ENCODE measurements at places on chromosomes 2 and 18.

DNA sequence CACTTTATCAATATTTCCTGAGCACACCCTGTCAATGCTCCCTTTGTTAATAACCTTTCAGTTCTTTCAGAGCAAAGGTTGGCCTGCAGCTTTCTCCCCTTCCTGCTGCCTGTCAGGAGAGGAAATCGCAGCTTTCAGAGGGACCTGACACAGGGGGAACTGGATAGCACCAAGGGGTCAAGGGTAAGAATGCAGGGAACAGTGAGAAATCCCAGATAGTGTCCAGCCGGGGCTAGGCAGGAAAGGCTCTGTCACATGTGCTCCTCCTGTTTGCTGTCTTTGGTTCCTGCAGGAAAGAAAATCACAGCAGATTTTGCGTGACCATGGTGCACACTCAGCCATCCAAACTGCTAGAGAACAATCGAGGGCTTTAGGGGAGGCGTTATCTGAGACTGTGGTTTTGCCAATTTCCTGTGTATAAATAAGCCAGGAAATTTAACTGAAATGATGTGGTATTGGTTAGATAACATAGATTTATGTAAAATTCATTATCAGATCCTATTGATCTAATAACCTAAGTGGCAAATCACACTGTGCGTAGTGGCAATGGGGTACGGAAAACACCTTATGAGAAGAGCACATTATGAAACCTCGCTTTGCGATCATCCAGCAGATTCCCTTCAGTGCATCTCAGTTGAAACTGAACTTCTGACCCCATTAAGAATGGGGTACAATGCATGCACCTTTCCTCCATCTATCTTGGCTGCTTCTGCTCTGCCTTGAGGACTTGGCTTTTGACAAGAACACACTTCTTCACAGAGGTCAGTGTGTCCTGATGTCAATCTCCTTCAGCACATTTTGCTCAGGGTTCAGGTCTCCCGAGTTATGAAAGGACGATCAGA lies 178.0 kb downstream of the ICOS start:
- no peak for DNase-seq

GRCh38 chr2:234669621-234670020 lies 172.7 kb upstream of the ARL4C start:
- DNase-seq = no peak

- no peak for DNase-seq
Observed at GRCh38 chr2:134288814-134289213, 34.9 kb downstream of the MGAT5 start.

DNA sequence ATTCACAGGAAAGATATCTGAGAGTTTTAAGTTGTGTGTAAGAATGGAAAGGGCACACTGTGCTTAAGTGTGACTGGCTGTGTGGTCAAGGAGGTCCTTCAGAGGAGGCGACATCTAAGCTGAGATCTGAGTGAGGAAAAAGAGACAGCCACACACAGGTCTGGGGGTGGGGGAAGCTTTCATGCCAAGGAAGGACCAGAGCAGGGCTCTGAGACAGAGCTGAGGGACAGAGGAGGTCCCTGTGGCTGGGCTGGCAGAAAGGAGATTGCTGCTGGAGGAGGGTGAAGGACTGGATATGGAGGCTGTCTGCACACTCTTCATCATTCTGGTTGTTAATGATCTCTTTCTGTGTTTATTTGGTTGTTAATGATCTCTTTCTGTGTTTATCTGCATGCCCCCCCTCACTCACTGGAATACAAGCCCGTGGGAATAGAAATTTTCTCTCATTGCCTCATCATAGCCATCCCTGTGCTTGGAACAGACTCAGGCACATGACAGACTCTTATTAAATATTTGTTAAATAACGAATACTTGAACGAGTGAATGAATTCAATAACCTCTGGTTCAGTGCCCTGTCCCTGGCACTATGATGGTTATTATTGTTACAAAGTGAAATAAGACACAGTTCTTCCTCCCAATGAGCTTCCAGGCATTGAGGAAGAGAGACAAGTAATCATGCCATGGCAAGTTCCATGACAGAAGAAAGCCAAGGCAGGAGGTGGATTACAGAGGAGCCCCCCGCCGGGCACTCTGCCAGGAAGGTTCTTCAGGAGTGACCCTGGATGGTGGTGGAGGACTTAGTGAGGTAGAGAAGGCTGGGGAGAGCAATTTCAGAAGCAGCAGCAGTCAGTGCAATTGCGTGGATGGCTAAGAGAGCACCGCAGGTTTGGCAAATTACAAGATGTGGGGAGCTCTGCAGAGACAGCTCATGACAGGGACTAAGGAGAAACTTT lies 399.4 kb upstream of the HS6ST1 start:
- DNase-seq = no peak

- DNase-seq = no peak
Observed at GRCh38 chr2:235560345-235560744, 66.5 kb downstream of the AGAP1 start.

- DNase-seq = no peak
Observed at GRCh38 chr18:45838302-45839070, 13.0 kb downstream of the SIGLEC15 start.

GRCh38 chr2:147763861-147764260 lies 81.0 kb upstream of the ACVR2A start:
- no peak for DNase-seq

DNA sequence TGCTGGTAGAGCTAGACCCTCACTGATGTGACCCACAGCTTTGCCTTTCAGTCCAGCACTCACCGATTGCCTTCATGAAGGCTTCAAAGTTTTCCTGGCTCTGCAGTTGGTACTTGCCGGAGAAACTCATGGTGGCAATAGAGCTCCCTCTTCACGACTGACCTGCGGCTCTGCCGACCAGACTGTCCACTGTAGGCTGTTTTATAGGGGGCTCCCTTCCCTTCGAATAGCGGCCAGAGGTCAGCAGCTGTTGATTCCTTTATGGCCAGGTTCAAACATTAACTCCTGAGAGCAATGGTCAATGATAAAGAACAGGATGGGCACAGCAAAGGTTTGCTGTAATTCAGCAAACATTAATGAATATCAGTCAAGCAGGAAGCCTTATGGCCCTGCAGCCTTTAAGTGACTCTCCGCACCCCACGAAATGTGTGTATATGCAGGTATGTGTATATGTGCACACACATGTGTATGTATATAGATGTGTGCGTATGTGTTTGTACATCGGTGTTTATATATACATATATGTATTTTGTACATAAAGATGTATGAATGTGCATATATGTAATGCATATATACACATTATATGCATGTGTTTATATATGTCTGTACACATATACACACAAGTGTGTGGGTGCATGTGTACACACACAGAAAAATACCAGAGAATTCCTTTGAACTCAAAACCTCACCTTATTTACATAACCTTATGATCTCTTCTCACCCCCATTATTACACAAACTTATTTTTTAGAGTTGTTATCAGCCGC lies at the start of gene FABP1:
FABP1 (minus strand) TSS at position 175 of the 766 bp plus-strand sequence; CDS start at position 130, 45 bp downstream.
- DNase-seq = no peak

GRCh38 chr18:50080316-50080715 lies 114.6 kb downstream of the MYO5B start:
- no peak for DNase-seq

- no peak for DNase-seq
Observed at GRCh38 chr2:85273738-85274731, 53.8 kb downstream of the TGOLN2 start.

DNA sequence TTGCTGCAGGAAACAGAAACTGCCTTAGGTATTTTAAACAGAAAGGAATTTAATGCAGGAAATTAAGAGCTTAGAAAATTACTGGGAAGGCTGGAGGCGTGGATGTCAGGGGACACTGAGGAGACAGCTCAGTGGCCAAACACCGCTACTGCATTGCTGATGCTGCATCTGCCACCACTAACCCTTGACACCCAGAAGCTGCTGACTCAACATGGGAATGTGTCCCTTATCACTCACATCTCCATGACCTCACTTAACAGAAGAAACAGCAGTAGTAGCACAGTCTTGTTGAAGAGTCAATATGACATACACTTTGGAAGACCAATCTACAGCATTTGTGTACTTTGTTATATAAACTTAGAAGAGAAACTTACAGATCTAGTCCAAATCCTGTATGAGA lies 906.1 kb downstream of the SLC4A3 start:
- DNase-seq = no peak

DNA sequence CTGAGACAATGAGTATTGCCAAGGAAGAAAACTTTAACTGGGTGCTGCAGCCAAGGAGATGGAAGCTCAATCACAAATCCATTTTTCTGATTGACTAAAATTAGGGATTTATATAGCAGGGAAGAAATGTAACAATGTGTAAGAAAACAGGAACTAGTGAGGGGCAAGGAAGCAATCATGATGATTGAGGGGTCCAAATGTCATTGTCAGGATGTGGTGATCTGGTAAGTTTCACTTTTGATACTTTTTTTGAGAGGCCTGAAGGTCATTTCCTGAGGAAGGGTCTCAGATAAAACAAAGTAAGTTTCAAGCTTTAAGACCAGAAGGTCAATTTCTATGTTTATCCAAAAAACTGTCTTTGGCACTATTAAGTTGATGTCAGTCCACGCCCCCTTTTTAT lies 12.0 kb upstream of the GCC2 start:
- no peak for DNase-seq

- DNase-seq = no peak
Observed at GRCh38 chr2:8939486-8940114, 63.9 kb downstream of the MBOAT2 start.

- no peak for DNase-seq
Observed at GRCh38 chr18:39329496-39330275, 1764.1 kb upstream of the CELF4 start.

GRCh38 chr2:74552914-74553811 lies 579 bp downstream of the LOXL3 start:
- peak; percentile 5 for DNase-seq

DNA sequence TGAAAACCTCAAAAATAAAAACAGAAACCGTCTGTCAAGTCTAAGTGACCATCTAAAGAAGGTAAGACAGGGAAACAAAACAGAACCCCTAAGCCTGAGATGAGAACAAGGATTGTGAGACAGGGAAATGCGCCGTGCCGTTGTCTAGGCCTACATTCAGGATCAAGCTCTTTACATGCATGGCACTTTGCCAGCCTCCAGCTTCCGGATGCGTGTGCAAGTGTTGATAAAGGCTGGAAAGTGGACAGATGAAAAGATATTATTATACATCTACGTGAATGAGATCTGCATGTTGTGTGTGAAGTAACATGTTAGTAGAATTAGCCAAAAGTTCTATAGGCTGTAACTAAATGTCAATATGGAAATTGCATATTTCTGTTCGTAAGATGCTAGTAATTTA lies 28.6 kb upstream of the TMEM87B start:
- no peak for DNase-seq

DNA sequence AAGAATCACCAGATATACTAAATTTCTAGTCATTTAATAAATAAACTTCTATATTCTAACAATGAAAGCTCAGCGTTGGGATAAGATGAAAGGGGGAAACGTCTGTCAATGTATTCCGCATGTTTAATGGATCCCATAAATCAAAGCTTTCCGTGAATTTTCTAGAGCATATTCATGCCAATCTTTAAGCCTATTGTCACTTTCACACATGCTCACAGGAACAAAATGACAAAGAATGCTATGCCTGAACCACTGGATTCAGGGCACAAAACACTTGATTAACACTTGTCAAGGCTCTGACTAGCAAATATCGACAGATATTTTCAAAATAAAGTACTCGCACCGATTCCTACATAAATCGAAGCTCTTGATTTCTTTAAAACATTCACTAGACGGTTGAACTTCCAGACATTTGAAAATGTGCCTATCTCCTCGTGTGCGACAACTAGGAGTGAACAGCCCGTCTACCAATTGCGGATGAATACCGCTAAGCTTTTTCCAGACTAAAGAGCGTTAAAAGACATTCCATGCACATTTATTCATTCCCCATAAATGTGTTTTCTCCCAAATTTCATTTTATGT lies 1.8 kb downstream of the TLK1 start:
- no peak for DNase-seq

GRCh38 chr2:158004126-158004764 lies 97.4 kb upstream of the UPP2 start:
- DNase-seq = no peak
